ENCODE measurements at places on chromosomes 13 and 19.

DNA sequence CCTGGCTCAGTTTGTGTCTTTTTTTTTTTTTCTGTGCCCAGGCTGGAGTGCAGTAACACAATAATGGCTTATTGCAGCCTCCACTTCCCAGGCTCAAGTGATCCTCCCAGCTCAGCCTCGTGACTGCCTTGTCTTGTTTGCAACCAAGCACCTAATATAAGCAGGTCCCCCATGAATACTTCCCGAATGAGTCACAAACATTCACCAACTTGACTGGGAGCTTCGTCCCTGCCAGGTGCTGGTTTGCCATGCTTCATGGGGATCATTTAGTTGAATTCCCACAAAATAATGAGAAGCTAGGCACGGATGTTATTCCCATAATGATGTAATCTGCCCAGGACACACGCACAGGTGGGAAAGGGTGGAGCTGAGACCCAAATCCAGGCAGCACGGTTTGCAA is 176.5 kb downstream of the CACNA1A start:
- no peak for DNase-seq

DNA sequence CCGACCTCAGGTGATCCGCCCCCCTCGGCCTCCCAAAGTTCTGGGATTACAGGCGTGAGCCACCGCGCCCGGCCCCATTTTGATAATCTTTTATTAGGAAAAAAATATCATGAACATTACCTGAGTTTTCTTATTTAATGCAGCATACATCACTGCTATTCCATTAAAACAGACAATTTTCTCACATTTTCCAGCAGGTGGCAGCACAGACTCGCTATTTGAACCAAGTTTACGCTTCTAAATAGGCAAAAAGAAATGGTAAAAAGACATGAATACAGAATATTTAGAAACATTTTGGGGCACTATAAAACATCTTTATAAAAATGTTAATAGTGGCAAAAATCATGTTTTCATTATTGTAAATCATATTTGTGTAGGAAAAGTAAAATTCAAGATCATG is 903.1 kb downstream of the SLITRK6 start:
- no peak for DNase-seq

DNA sequence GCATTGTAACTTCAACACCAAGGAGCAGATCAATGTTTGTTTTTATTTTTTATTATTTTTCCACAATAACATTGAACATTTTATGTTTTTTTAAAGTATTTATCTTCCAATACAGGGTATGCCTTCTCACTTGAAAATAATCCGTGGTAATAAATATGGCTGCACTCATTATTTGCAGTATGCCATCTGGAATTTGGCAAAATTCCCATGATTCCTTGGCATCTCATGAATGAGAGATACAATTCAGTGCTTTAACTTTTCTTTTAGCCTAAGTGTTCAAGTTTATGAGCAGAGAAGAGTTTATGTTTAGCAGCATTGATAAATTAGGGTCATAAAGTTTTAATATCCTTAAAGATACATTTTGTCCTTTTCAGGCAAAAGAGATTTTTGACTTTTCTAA is 1109.6 kb upstream of the ATXN8OS start:
- DNase-seq = no peak

GRCh38 chr19:5153601-5154128 is 184.8 kb downstream of the KDM4B start:
- DNase-seq = no peak

- DNase-seq = no peak
Measured at GRCh38 chr19:16026756-16027155, 49.5 kb upstream of the TPM4 start.

DNA sequence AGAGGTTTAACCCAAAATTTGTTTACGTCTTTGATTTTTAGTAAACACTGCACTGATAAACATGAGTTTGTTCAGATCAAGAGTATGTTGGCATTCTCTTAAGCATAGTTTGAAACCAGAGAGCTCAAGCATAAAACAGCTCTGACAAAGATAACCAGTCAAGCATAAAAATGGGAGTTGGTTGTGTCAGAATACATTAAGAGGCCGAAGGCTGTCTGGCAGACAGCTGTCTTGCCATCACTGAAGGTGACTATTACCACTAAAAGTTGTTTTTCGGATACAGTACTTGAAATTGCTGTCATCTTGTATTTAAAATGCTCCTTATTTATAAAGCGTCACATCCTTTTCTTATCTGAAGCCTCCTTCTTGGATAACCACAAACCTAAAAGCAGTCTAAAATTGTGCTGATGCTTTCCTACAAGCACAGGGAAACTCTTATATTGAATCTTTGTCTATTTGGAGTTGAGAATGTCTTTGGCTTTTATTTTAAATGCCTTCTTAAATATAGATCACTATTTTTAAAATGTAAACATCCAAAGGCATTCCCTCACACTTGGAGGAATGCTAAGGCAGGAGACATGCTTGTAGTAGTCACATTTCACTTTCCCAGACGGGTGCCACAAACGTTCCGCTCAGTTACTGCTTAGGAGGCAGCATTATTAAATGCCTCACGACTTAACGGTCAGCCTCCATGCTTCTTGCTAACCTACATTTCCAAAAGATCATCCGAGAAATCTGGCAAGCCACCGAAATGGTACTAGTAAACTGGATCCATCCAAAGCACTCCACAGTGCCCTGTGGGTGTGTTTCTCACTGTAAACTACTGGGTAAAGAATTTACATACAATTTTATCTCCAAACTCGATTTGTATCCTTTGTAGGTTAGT is 1.5 kb downstream of the SMAD9 start:
- no peak for DNase-seq

DNA sequence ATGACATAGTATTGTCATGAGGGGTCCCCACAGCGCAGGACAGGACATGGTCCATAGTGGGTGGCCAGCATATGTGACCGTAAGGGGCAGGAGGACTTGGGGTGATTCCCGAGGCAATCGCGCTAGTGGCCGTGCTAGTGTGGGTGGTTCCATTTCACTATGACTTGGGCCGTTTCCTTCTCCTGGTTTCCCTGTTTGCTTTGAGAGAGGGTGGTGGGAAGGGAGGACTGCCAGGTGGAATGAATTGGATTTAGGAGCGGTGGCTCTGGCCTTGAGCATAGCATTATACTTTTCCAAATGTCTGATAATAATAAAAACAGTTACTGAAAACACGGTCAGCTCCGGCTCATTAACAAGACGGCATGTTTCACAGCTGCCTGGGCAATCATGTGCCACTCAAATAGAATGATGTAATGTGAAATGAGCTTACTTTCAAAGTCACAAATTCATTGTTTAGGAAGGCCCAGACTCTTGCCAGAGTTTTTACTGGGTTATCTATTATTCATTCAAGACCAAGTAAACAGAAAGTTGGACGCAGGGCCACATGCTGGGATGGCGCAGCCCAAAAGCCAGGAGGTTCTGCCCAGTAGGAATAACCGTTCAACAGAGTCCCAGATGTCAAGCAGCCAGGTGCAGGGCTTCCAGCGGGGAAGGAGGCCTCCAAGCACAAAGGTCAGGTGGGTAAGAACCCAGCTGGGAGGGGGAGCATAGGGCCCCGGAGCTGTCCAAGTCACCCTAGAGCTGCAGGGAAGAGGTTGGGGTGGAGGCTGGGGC is 19.6 kb upstream of the SLC15A1 start:
- no peak for DNase-seq

DNA sequence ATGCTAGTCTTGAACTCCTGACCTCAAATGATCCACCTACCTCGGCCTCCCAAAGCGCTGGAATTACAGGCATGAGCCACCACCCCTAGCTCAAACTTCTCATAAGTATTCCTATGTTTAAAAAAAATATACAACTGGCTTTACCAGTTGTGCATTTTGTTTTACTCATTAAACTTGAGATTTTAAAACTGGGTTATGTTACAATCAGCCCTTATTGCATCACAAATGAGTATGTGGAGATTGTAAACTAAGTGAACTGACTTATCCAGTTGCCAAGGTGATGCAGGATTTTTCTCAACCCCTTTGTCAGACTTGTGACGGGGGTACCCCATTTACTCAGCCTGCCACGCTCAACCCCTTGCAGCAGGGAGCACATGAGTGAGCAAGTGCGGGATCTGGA is 14.4 kb upstream of the GTF2F2 start:
- DNase-seq = no peak

GRCh38 chr13:44921246-44921877 is 67.9 kb downstream of the NUFIP1 start:
- no peak for DNase-seq

- DNase-seq = no peak
Measured at GRCh38 chr13:52447815-52448552, 2.5 kb downstream of the VPS36 start.

GRCh38 chr13:102694937-102695336 is at the start of gene METTL21C:
TSS of gene METTL21C (minus strand) at chr13:102695044. CDS start at chr13:102694498, 546 bp downstream.
- no peak for DNase-seq

GRCh38 chr19:1018932-1019615 is 1.8 kb downstream of the TMEM259 start:
- no peak for DNase-seq

- DNase-seq = no peak
Measured at GRCh38 chr13:47133011-47133445, 236.2 kb upstream of the HTR2A start.

- no peak for DNase-seq
Measured at GRCh38 chr13:30702006-30702405, 33.3 kb upstream of the ALOX5AP start.

DNA sequence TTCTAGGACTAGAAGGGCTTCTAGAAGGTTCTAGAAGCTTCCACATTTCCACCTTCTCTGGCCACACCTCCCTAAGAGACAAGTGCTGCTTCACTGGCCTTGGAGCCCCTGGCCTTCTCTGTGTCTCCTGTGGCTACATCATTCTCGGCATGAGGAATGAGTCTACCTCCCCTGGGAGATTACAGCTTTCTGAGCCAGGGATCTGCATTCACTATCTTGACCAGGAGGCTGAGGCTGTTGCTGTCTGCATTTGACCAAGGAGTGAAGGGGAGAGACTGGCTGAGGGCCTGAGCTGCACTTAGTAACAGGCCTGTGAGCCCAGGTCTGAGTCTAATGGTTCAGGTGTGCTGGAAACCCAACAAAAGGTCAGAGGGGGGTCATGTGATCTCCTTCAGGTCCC is 5.3 kb downstream of the CPAMD8 start:
- no peak for DNase-seq

DNA sequence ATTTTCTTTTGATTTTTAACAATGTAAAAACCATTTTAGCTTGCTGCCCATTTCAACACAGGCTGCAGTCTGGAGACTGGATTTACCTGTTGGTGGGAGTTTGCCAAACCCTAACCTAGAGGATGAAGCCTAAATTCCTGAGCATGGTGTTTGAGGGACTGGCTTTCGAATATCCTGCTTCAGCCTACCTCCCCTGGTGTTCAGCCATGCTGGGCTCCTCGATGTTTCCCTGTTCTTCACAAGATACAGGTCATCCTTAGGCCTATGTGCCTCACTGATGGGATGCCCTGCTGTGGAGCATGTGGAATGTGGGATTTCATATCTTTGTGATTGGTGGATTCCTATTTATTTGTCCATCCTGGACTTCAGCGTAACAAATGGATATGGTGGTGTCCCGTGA is 20.4 kb upstream of the ERCC5 start:
- DNase-seq = no peak

- DNase-seq = no peak
Measured at GRCh38 chr19:50893047-50893736, 18.0 kb downstream of the KLK4 start.
